Memory B cell (primary cell): ENCODE measurements at places on chromosomes 1 and 21.

DNA sequence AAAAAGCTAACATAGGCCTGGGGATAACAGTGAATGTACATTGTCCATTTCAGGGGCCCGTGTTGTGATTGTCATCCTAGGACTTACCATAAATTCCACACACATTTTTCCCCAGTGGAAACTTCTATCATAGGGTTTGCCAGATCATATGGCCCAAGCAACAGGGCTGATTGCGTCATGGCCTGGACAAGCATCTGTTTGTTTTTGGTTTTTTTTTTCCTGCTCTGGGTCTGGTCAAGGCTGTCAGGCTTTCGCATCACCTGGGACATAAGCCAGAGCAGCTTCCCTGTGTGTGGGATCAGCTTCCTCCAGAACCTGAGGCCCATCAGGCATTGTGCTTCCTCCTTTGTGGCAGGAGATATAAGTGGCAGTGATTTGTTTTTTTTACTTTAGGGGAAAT lies 598.5 kb upstream of the USP24 start:
- H3K36me3 ChIP-seq = no peaks in the 10 kb centered on the region
- H3K4me1 ChIP-seq = no peaks in the 10 kb centered on the region
- H3K27ac ChIP-seq = no peak overlapping the region

DNA sequence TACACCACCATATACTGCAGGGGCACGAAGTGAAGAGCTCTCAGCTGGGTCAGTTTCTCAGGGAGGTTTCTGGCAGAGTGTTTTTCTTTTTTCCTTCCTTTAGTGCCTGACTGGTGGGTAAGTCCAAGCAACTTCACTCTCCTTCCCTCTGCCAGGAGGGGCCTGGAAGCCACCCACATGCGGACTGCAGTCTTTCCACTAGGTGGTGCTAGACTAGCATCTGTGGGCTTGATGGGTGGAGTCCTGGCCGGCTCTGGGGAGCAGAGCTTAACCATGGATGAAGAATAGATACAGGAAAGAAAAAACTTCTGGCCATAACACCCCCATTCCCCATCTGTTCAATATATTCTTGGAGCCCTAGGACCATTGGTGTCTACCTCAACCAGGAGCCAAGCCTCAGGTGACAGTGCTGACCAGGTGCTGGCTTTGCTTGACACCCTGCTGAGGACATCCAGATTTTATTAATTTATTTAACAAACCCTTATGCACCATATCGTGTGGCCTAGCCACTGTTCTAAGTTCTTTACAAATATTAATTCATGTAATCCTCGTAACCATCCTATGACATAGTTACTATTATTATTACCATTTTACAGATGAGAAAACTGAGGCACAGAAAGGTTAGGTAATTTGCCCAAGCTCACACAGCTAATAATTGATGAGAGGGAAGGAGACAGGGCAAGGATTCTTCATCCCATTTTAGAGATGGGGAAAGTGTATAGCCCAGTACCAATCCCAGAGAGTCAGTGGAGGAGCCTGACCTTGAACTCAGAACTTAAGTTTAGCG lies 126.7 kb upstream of the CSF3R start:
- H3K36me3 ChIP-seq = no peaks in the 10 kb centered on the region
- H3K4me3 ChIP-seq = no peak overlapping the region
- H3K27me3 ChIP-seq = peaks cover 8% of the 10 kb centered on the region
- no peak overlapping the region for H3K27ac ChIP-seq
- H3K4me1 ChIP-seq = no peaks in the 10 kb centered on the region

DNA sequence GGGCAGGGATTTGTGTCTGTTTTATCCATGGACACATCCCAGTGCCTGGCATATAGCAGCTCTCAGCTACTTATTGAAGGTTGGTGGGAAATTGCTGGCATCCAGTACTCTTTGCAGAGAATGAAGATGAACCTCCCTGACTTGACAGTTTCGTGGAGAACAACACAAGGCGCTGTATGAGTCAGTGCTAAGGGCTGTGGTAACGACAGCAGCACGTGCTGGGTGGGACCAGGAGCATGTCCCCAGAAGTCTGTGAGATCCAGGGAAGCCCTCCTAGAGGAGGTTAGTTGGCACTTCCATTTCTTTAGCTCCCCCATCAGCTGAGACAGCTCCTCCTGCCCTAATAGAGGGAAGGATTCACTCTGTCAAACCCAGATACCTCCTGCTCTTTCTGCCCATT lies 25.9 kb upstream of the IL19 start:
- no peaks in the 10 kb centered on the region for H3K36me3 ChIP-seq
- no peak overlapping the region for H3K4me3 ChIP-seq
- DNase-seq = no peak
- H3K4me1 ChIP-seq = peaks cover 25% of the 10 kb centered on the region
- H3K27me3 ChIP-seq = peaks cover 2% of the 10 kb centered on the region

- no peak overlapping the region for H3K27ac ChIP-seq
- H3K4me3 ChIP-seq = no peak overlapping the region
- peaks cover 5% of the 10 kb centered on the region for H3K4me1 ChIP-seq
- H3K27me3 ChIP-seq = no peaks in the 10 kb centered on the region
- H3K36me3 ChIP-seq = no peaks in the 10 kb centered on the region
- DNase-seq = no peak
These were observed 7.0 kb upstream of the GBP6 start for GRCh38 chr1:89356658-89357400.

DNA sequence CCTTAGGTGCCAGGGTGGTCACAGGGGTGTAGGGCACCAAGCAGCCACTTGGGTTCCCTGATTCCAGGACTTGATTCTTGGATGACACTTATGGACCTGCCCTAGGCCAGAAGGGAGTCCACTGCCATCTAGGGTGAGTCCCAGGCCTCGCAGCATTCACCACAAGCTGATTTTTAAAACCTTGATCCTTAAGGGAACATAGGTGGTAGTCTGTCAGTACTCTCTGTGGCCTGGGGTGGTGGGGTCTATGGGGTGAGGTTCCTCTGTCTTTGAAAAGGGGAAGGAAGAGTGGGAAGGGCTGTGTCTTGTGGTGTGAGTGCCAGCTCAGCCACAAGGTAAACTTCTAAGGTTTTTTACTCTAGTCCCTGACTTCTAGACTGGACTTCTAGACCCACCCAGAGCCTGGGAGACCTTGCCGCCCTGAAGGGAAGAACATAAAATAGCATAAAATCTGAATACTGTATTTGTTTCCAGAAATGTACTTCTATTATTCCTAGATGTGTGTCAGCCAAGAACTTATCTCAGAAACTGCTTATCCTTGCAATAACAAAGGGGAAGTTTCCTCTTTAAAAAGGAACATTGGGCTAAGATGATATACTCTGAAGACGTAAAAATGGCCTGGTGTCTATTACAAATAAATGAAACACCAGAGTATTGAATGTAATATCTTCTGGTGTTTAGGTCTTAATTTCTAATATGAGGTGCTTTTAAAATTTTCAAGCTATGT lies 757.3 kb downstream of the LTN1 start:
- DNase-seq = no peak
- H3K27ac ChIP-seq = no peak overlapping the region
- H3K4me1 ChIP-seq = no peaks in the 10 kb centered on the region
- no peaks in the 10 kb centered on the region for H3K27me3 ChIP-seq

DNA sequence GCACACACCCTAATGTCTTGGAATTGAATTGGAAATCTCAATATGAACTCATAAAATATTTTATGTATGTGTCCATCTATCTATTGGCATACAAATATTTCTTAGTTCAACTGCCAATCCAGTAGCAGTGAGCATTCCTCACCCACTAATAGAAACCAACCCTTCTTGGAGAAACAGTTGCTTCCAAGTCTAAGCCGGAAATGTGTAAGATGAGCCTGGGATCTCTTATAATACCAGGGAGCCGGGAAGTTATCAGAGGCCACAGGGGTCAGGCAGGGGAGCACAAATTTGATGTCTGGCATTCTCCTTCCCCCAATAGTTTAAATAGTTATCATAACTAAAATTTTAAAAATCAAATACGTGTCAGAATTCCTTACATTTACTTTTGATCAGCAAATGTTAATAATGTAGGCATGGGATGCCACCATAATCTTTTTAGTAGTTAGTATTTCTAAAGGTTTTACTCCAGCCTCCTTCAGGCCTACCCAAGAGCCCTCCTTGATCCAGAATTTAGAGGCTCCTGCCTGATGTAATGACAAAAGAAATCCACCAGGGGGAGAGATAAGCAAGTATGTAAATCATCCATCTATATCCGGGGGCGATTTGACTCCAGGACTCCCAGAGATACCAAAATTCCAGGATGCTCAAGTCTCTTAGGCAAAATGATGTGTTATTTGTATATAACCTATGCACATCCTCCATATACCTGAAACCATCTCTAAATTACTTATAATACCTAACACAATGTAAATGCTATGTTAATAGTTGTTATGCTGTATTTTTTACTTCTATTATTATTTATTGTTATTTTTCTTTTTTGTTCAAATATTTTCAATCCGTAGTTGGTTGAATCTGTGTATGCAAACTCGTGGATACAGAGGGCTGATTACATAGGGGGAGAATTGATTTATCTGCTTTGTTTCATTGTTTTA lies 218.7 kb upstream of the COA6 start:
- H3K4me3 ChIP-seq = no peak overlapping the region
- peaks cover 10% of the 10 kb centered on the region for H3K27me3 ChIP-seq
- peaks cover 2% of the 10 kb centered on the region for H3K36me3 ChIP-seq
- peak; percentile 40 for DNase-seq
- H3K4me1 ChIP-seq = no peaks in the 10 kb centered on the region
- H3K27ac ChIP-seq = no peak overlapping the region

DNA sequence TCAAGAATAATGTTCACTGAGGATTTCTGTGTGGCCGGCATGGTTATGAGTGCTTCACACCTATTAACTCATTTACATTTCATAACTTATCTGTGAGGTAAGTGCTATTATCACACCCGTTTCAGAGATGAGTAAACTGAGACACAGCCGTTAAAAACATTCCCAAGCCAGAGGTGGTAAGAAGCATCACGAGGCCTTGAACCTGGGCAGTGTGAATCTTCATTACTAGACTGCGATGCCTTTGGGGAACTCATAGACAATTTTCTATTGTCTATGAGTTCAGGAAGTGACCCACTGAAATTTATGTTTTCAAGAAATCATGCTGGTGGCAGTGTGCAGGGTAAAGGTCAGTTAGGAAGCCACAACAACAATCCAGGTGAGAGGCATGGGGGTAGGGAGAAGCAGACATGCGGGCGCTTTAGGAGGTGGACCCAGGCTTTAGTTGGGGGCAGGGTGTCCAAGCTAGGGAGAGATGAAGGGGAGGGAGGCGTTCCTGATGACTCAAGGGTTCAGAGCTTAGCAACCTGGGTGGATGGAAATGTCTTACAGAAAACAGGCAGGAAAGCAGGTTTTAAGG lies 14.5 kb downstream of the GNG12 start:
- H3K4me1 ChIP-seq = no peaks in the 10 kb centered on the region
- H3K27ac ChIP-seq = no peak overlapping the region
- no peaks in the 10 kb centered on the region for H3K36me3 ChIP-seq
- H3K27me3 ChIP-seq = peaks cover 9% of the 10 kb centered on the region
- no peak overlapping the region for H3K4me3 ChIP-seq
